ENCODE measurements at places on chromosomes 1 and 21.

- no peak for DNase-seq
Measured at GRCh38 chr1:218101409-218101808, 183.7 kb upstream of the RRP15 start.

- no peak for DNase-seq
Measured at GRCh38 chr1:98550076-98550475, 111.4 kb upstream of the SNX7 start.

- DNase-seq: no peak
Measured at GRCh38 chr1:41618066-41618825, 133.8 kb upstream of the EDN2 start.

DNA sequence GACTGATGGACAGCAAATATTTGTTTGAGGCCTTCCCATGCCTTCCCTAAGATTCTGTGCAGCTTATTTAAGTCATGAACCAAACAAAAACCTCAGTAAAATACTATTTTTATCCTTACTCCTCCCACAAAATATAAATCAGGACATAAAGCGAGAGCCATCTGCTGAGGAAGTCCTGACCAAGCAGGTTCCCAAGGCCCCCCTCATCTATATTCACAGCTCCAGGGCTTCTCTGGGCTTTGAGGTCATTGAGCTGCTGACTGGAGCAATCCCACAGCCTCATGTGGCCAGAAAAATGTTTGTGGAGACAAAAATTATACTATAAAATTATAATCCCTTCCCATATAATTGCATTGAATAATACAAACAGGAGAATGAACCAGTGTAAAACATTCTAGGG, 846.2 kb downstream of the ADGRL2 start:
- DNase-seq: no peak

Measured in fibroblast of skin of right biceps (primary cell).